ENCODE measurements at places on chromosomes 2 and 18.
A peak's percentile ranks its signal among the peaks of the same experiment; 100 is the strongest.

DNA sequence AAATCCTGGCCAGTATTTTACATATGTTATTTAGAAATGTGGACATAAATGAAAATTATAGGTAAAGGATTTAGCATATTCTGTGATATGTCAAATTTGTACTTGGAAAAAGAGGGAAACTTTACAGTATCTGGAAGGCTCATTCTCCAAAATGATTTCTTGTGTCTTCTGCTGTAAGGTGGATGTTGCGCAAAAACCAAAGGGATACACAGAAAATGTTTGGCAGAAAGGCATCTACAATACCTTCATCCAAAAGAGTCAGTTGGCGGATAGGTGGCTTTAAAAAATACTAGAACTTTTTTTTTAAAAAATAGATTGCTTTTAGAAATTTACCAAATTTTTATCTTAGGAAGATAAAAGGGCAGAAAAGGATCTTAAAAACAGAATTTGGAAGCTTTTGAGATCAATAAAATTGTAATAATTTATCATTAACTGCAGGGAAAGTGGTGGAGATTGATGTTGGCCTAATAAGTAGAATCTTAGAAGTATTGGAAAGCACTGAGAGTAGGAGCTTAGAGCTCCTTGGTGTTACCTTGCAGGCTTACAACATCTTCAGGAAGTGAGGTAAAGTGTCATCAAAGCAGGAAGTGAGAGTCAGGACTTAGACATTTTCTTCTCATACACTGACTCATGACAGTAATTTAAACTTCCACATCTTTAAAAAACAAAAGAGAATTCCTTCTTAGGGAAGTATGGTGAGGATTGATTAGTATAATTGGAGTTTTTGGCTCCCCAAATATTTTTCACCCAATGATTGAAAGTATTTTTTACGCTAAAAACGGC is 2.1 kb downstream of the NABP1 start:
- peak; percentile 74 for DNase-seq

DNA sequence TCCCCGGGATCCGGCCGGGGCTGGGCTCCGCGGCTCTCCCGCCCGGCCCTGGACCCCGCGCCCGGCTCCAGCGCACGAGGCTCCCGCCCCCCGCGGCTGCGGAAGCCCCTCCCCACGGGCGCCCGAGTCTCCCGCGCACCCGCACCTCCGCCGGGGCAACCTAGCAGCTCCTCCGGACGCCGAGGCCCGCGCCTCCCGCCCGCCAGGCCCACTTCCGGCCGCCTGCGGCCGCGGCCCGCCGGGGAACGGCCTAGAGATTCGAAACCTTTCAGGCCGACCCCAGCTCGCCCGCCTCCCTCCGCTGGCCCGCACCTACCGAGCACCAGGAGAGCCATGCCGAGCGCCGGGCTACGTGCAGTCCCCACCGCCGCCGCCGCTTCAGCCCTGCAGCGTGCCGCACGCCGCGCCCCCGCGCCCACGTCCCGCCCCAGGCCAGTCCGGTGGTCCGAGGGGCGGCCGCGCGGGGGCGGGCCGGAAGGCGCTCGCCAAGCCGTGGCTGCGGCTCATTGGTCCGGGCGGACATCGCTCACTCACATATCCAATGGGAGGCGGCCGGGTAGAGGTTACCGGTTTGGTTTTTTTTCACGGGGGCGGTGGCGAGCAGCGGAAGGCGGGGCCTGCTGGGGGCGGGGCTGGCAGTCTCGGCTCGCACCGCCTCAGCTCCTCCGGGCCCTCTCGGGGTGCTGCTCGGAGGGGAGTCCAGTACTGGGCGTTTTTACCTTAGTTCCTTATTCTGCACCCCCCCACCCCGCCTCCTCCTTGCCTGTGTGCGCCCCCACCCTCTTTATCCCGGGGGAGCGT is at the start of gene PDIA6:
PDIA6 (minus strand) TSS at position 424 of the 801 bp plus-strand sequence; CDS start at position 335, 89 bp downstream.
- DNase-seq = peak; percentile 96

- no peak for DNase-seq
Observed at GRCh38 chr2:138147796-138148195, 183.5 kb downstream of the HNMT start.

DNA sequence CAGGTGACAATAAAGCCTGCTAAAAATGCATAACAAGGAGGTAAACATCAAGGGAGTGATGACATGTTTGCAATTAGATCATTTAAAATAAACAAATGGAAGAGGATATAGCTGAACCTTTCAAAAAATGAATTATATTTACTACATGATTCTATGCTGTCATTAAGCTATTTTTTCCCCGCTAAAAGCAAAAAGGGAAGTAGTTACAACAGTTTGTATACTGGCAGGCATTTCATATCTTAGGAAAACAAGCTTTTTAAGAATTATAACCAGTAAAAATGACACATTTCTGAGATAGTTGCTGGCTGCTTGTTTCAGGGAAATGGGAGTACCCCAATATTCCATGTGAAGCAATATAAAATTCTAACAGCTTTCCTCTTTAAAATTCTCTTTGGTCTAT is 89.1 kb upstream of the ITGB6 start:
- DNase-seq = no peak

- no peak for DNase-seq
Observed at GRCh38 chr18:79542876-79543750, 136.5 kb upstream of the CTDP1 start.

DNA sequence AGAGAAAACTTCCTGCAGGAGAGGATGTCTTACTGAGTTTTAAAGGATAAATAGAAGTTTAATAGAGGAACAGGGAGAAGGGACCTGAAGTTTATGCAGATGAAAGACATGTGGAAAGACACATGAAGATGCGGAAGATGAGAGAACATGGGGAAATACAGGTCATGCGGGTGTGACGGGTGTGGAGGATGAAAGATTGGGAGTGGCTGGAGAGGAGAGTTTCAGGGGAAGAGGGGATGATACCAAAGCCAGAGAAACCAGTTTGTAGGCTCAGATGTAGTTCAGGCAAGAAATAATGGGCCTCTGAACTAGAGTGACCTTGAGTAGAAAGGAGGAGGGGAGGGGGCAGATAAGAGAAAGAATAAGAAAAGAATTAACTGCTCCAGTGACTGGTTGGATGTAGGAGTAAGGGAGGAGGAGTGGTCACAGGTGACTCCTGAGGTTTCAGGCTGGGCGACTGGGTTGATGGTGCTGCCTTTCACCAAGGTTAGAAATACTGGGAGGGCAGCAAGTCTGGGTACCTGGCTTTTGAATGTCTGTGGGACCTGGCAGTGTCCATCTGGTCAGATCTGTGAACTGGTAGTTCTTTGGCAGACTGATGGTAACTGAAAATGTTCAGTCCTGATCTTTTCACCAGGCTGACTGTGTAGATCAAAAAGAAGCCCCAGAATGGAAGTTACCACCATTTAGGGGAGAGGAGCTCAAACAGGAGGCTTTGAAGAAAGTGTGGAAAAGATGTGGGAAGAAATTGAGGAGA is 69.4 kb downstream of the TET3 start:
- DNase-seq = no peak

GRCh38 chr2:67515538-67515937 is 118.4 kb downstream of the ETAA1 start:
- DNase-seq = no peak

Measured in RPMI7951 (cell line).